ENCODE measurements at places on chromosomes 12 and 14.

- no peak for DNase-seq
Measured at GRCh38 chr14:81386290-81386745, 13.8 kb downstream of the STON2 start.

DNA sequence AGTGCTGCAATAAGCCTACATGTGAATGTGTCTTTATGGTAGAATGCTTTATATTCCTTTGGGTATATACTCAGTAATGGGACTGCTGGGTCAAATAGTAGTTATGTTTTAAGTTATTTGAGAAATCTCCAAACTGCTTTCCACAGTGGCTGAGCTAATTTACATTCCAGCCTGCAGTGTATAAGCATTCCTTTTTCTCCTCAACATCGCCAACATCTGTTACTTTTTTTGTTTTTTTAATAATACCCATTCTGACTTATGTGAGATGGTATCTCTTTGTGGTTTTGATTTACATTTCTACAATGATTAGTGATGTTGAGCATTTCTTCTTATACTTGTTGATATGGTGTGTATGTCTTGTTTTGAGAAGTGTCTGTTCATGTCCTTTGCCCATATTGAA is 1186.2 kb downstream of the BCL11B start:
- DNase-seq, result no peak

GRCh38 chr12:106070147-106070546 is 68.6 kb downstream of the NUAK1 start:
- DNase-seq, result no peak

- DNase-seq, result no peak
Measured at GRCh38 chr14:99380402-99380801, 100.3 kb downstream of the SETD3 start.

- DNase-seq, result no peak
Measured at GRCh38 chr12:67413577-67413976, 144.4 kb downstream of the CAND1 start.

DNA sequence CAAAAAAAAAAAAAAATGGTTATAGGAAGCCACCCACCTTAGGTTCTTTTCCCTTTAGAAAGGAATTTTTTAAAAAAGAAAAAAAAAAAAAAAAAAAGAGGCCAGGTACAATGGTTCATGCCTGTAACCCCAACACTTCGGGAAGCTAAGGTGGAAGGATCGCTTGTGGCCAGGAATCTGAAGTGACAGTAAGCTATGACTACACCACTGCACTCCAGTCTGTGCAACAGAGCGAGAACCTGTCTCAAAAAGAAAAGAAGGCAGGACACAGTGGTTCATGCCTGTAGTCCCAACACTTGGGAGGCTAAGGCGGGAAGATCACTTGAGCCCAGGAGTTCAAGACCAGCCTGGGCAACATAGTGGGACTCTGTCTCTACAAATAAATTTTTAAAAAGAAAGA is 36.0 kb downstream of the SPTLC2 start:
- no peak for DNase-seq

DNA sequence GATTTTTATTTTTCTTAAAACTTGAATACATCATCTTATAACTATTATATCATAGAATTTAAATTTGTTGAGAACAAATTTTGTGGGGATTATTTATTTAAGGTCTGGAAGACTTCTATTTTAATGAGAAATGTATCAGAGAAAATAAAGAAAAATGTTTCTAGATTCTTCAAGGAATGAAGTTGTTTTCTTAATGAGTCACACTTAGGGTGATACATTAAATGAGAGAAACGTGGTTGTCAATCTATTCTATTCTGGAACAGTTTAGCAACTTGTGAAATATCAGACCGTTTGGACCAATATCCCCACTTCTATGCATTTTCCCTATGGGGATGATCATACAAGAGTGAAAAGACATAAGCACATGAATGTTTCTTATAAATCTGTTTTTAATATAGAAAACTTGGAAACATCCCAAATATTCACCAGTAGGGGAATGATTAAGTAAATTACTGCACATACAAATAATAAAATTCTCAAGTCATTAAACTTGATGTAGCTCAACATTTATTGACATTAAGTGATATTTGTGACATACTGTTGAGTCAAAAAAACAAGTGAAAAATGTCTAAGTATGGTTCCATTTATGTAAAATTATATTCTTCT is 88.5 kb downstream of the E2F7 start:
- DNase-seq, result no peak

- DNase-seq, result peak; percentile 2
Measured at GRCh38 chr14:54175298-54175942, 218.8 kb upstream of the BMP4 start.
